ENCODE measurements at places on chromosomes 3 and 15. TPM values are rescaled to one million over a fixed set of nuclear protein-coding genes. Genes with fewer than 3 reads are reported as not detected.

Gene B4GALT4
- total RNA-seq, result 51.7 TPM

Gene AGTR1
- not detected for total RNA-seq

Gene ARHGAP11A
- total RNA-seq, result 14.6 TPM

Gene HGD
- 0.05 TPM for total RNA-seq

Data from airway epithelial cell (primary cell).